Aorta (tissue), 5 donors: ENCODE measurements at places on chromosomes 7 and 10. TPM values are rescaled to one million over a fixed set of nuclear protein-coding genes. Genes with fewer than 3 reads are reported as not detected.

The FAM25A gene
- not detected for total RNA-seq

The SHTN1 gene
- total RNA-seq: 26.1 TPM

The ZNF398 gene
- total RNA-seq: 14.1 TPM

The GARIN1A gene
- total RNA-seq: 7.4 TPM

The HDAC9 gene
- 122 TPM for total RNA-seq

- DNase-seq: no peak
Observed at GRCh38 chr10:37680243-37680683, 177.1 kb downstream of the ZNF248 start.

- DNase-seq: peak; percentile 57
Observed at GRCh38 chr10:15035385-15036301, 8.1 kb upstream of the OLAH start.

GRCh38 chr7:133958822-133959221 lies 168.3 kb upstream of the LRGUK start:
- no peak for DNase-seq

- no peak for DNase-seq
Observed at GRCh38 chr7:97149843-97150242, 32.3 kb downstream of the SDHAF3 start.

DNA sequence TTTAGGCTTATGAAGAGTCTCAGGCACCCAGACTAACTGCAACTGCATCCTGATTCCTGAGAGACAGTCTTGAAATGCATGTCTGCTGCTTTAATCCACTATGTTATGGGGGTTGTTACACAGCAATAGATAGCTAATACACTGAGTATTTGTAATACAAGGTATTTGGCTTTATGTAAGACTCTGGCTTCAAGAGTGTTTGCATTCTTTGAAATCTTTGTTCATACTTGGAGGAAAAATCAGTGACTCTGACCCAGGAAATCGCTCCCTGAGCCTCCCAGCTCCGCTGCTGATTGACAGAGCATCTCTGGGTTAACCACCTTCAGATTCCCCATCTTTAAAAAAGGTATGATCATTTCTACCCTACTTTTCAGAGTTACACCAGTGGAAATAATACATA lies 133.9 kb downstream of the MTPAP start:
- no peak for DNase-seq

- no peak for DNase-seq
Observed at GRCh38 chr7:158868764-158869410, 12.5 kb downstream of the DYNC2I1 start.

DNA sequence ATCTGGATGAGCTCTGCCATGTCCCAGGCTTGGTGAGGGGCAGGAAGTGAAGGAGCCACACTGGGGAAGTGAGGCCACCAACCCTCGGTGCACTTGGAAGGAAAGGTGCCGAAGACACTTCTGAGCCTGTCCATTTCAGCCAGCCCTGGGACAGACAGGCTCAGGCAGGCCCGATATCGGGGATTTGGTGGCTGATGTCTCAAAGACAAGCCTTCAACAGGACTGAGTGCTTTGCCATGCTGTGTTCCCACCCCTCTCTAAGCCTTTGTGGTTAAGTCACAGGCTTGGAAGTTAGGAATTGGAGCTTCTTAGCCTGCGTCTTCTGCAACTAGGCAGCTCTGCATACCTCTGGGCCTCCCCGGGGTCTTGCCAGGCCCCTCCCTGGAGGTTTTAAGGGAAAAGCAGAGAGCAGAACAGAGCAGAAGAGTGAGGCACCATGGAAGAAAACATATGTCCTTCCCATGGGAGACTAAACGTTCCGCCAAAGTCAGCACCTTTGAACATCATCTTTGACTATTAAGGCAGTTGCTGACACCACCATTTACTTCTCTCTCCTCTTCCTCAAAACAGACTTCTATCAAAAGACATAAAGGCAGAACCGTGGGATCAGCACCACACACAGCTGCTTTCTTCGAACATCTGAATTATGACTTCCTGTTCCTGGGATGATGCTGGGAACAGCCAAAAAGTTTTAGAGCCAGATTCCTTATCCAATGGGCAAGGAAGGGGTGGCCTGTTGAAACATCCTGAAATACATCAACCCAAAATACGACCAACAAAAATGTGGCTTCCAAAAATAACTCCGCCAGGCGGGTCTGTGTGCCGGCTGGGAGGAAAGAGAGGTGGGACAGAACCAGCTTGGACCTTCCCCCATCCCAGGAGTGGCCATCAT lies 71.8 kb downstream of the AFAP1L2 start:
- no peak for DNase-seq

- no peak for DNase-seq
Observed at GRCh38 chr10:26378861-26379294, 59.3 kb upstream of the APBB1IP start.

- DNase-seq: no peak
Observed at GRCh38 chr10:31581741-31582323, 262.8 kb downstream of the ZEB1 start.

DNA sequence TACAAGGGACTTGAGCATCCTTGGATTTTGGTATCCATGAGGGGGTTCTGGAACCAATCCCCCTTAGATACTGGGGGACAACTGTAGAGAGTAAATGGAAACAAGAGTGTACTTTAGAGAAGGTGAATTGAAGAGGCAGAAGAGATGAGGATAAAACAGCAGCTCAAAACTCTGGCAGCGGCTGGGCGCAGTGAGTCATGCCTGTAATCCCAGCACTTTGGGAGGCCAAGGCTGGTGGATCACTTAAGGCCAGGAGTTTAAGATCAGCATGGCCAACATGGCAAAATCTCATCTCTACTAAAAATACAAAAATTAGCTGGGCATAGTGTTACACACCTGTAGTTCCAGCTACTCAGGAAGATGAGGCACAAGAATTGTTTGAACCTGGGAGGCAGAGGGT lies 218.7 kb downstream of the GALNT17 start:
- no peak for DNase-seq

DNA sequence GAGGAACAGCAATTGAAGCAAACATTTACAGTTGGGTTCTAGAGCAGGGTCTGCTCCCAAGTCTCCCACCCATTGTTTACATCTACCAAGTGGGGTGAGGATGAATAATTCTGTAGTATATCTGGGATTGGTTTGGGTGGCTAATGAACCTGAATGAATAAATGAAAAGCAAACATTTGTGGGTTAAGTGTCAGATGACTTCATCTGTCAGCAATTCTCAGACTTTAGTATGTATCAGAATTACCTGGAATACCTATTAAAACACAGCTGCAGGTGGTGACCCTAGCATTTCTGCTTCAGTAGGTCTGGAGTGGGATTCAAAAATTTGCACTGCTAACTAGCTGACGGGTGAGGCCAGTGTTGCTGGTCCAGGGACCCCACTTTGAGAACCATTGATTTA lies 18.0 kb upstream of the NPVF start:
- no peak for DNase-seq

DNA sequence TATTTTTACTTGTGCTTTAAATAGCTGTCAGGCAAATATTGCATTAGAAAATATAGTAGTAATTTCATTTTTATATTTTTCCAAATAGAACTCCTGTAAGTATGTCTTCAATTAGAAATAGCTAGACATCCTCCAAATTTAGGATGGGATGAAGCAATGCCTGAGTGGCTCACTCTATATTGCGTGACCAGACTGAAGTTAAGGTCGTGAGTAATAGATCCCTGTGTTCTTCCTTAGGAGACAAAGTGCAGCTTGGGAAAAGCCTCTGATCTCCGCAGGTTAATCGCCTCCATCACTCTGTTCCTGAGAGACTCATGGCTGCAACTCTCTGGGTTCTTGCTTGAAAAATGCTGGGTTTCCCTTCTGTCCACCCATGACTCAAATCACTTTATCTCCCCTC lies 484.8 kb upstream of the ANKRD30A start:
- no peak for DNase-seq

- no peak for DNase-seq
Observed at GRCh38 chr10:31612082-31612481, 293.1 kb downstream of the ZEB1 start.

DNA sequence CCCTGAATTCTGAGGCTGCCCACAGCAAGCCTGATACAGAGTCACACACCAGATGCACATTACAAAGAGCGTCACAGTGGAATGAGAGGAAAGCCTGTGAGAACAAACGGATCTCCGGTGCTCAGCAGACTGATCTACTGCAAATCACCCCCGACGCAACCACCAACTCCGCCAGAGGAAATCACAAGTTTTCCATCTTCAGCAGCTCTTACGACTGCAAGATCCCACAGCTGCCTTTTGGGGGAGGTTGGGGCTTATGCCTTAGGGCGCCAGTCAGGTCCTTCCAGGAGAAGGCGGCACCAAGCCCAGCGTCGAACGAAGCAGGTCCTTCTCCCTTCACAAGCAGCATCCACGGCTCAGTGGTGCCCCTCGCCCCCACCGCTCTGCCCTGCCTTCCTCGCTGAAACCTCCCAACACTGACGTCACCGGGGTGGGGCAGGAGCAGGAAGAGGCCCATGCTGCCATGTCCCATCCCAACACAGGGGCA lies 32.5 kb downstream of the PTPRN2 start:
- no peak for DNase-seq

GRCh38 chr7:43385856-43386255 lies 197.1 kb upstream of the STK17A start:
- no peak for DNase-seq
